ENCODE measurements at places on chromosomes 13 and 19.

GRCh38 chr13:113105921-113106452, 396 bp downstream of the F7 start:
- DNase-seq = no peak

DNA sequence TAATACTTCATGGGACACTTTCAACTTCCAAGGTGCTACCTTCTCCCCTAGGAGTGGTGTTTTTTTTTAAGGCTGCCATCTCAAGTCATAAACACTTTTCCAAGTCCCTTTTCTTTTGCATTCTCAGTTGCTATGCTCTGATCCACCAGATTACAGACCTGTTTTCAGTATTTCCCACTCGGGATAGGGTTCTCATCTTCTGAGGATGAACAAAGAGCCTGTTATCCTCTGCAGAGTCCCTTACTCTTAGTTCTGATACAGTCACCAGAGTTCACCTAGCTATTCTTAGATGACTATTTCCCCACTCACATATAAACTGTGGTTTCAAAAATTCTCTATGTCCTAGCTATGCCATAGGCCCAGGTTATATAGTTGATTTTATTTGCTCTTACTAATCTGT, 15.9 kb downstream of the ZDHHC20 start:
- DNase-seq = no peak

- no peak for DNase-seq
These were observed 22.6 kb downstream of the RASL11A start for GRCh38 chr13:27293076-27293691.

GRCh38 chr19:11069561-11069960, 19.7 kb upstream of the LDLR start:
- no peak for DNase-seq

DNA sequence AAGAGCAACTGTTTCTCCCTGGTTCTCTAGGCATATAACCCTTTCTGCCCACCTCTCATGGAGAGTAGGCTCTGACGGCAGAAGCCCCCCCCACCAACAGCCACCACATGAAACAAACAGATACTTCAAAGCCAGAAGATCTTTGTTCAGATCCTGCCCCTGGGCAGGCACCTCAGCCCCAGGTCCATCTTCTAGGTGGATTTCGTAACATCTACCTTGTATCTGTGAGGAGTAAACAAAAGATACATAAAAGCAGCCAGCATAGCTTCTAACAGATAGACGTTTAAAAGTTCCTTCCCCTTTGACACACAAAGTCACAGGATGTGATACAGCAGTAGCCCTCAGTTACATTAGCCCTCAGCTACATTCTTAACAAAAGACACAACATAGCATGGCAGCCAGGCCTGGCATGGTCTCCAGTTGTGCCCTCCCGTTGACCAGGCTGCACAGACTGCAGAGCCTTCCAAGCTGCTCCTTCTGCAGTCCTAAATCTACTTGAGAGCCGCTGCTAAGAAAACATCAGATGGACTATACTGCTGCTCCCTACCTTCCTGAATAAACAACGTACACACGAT, 35.4 kb downstream of the BRD4 start:
- no peak for DNase-seq

DNA sequence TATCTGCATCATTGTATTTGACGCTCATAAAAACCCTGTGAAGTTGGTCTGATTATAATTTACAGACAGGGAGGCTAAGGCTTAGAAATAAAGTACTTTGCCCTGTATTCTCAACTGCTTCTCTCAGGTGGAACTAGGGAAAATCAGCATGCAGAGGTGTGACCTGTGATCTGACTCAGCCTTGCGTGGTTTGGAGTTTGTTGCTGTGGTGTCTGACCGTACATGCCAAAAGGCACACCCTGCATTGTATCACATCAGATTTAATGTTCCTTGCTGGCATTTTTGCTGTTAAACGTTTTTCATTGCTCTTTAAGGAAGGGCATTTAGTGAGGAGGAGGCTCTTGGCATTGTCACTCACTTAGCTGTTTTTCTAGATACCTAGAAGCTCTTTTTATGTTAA, 58.8 kb upstream of the C1QTNF9B start:
- DNase-seq = no peak

- peak; percentile 40 for DNase-seq
These were observed 261.4 kb upstream of the RXFP2 start for GRCh38 chr13:31477961-31478360.
